Activated naive CD8-positive, alpha-beta T cell treated with anti-CD3 and anti-CD28 coated beads for 36 hours (primary cell): ENCODE measurements at places on chromosomes 2 and 18.
A peak's percentile ranks its signal among the peaks of the same experiment; 100 is the strongest.

GRCh38 chr2:171551836-171552235 lies 29.6 kb downstream of the CYBRD1 start:
- no peak for DNase-seq

DNA sequence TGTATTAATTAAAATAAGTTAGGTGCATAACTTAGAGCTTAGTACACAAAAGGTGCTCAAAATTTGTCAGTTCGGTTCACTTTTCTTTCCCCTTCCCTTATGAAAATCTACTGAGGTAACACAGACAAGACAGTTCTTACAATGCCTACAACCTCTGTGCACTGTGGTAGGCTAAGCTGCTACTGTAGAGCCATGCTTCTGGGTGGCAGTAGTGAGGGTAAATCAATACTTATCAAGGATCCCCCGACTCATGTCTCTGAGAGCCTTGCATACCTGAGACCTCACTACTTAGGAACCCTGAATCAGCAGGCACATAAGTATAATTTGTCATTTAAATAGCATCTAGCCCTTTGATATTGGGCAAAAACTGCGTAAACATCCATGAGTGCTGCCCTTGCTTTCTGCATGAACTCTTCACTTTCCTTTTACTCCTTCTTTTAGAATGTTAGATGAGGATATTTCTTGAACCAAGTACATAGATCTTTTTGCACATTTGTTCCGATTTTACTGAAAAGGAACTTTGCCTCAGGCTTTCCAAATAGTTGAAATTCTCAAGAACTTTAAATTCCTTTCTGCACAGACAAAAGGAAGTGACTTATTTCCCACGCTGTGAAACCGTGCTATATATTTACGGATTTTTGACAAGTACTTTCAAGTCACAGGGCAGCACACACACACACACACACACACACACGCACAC lies 234.4 kb downstream of the TRIB2 start:
- no peak for DNase-seq

DNA sequence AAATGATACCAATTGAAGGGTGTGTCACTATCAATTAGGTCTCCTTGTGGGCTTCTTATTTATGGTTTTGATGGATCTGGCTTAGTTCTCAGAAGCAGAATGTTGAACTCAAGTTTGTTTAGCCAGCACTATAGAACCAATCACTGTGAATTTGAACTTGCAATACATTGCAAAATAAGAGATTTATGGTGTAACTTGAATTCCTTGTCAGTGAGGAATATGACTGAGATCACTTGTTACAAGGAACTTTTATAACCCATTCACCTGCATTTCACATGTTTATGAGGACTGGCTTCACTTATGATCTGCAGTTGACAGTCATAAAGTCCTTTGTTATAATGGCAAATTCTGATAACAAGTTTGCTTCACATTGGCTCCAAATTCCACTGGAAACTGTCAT lies 9.8 kb downstream of the GATA6 start:
- DNase-seq, result no peak

GRCh38 chr2:51027968-51028367 lies 4.0 kb downstream of the NRXN1 start:
- no peak for DNase-seq

GRCh38 chr18:2150566-2150965 lies 420.7 kb downstream of the METTL4 start:
- DNase-seq, result no peak

DNA sequence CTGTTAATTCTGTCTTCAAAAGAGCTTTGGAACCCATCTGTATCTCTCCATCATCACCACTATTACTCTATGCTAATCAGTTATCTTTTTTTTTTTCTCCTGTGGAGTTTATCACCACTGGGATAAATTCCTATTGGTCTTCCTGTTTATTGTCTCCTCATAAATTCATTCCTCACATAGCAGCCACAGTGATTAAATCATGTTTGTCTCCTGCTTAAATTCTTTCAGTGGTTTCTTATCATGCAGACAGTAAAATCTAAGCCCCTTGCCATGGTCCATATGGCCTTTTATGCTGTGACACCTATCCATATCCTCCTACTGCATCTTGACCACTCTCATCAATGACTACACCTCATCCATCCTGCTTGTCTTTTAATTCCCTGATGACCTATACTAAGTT lies 239.8 kb upstream of the ZEB2 start:
- DNase-seq, result no peak

DNA sequence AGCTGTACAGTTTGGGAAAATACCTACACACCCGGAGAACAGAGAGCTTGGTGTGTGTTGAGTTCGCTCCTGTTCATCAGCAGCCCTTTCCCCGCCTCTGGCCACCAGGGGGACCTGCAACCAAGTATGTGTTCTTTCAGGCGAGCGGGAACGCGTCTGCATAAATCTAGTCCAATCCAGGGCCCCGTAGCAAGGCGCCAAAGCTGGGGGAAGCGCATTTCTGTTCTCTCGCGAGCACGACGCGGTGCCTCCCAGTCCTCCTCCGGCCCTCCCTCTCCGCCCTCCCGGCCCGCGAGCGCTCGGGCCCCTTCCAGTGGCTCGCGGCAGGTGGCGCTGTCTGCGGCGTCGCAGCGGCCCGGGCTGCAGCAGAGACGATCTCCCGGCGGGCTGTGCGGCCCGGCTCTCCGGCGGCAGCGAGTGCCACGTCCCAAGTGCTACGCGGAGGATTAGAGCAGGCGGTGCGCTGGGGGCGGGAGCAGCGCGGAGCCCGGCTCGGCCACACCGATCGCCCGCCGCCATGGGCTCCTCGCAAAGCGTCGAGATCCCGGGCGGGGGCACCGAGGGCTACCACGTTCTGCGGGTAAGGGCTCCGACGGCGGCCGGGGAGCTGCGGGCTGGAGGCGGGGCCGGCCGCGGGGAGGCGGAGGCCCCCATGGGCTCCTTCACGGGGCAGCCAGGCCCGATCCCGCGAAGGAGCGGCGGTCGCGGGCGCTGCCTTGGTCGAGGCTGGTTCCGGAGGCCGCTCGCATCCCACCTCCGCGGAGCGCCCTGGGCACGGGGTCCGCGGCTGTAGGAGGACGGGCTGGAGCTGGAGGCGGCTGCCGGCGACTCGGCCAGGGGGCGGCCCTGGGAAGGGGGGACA lies at the start of gene GORASP2:
GORASP2 (plus strand) TSS at position 430 of the 862 bp plus-strand sequence; CDS start at position 518, 88 bp downstream.
- peak; percentile 98 for DNase-seq

DNA sequence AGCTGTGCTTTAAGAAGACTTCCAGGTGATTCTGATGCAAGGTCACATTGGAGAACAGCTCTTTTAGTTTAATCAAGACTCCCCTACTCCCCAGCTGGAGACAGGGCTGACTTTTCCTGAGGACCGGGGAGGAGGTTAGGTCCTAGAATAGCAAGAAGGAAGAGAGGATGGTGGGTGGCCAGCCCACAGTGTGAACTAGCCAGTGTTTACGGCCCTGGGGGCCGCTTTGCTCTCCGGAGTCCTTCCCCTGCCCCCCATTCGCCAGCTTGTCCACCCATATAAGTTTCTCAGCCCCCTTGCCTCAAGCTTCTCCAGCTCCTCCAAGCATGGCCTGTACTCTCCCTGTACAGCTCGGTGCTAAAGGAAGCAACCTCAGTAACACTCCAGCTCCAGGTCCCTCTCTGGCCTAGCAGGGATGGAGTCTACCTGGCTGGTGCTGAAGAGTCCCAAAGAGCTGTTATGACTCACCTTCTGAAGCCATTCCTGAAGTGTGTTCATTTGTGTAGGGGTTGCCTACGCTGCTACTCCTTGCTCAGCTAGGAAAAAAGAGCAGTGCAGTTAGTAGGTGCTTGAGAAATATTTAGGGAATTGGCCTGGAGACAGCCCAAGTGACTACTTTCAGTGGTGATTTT lies 7.9 kb downstream of the INPP4A start:
- no peak for DNase-seq

- no peak for DNase-seq
Measured at GRCh38 chr2:64391940-64392339, 62.0 kb upstream of the LGALSL start.

GRCh38 chr2:161775971-161776370 lies 151.8 kb downstream of the SLC4A10 start:
- no peak for DNase-seq

GRCh38 chr2:218063896-218064295 lies 5.2 kb upstream of the RUFY4 start:
- no peak for DNase-seq

DNA sequence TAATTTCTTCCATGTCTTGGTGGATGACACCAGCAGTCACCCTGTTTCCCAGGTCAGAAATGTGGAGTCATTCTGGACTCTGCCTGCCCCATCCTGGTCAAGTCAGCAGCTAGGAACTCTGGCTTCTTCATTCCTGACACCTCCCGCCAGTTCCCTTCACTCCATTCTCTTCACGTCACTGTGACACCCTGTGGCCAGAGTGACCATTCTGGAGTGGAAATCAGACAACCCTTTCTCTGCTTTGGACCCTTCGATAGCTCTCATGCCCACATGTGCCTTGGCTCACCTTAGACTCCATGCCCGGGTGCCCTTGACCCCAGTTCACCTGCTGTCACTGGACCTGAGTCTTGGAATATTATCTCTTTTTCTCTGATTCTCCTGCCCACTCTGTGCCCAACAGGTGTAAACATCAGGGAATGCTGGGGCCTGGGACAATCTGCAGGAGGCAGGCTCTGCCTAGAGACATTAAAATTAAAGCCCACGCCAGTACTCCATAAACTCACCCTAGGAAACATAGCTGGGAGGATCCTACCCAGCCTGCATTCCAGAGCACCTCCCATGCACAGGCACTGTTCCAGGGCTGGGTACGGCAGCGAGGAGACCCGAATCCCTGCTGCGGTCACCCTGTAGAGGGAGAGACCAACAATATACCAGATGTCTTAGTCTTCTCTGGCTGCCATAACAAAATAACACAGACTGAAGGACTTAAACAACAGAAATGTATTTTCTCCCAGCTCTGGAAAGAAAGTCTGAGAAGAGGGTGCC lies 41.1 kb upstream of the FAHD2A start:
- no peak for DNase-seq

GRCh38 chr2:100422320-100423055 lies 5.0 kb upstream of the CHST10 start:
- no peak for DNase-seq

DNA sequence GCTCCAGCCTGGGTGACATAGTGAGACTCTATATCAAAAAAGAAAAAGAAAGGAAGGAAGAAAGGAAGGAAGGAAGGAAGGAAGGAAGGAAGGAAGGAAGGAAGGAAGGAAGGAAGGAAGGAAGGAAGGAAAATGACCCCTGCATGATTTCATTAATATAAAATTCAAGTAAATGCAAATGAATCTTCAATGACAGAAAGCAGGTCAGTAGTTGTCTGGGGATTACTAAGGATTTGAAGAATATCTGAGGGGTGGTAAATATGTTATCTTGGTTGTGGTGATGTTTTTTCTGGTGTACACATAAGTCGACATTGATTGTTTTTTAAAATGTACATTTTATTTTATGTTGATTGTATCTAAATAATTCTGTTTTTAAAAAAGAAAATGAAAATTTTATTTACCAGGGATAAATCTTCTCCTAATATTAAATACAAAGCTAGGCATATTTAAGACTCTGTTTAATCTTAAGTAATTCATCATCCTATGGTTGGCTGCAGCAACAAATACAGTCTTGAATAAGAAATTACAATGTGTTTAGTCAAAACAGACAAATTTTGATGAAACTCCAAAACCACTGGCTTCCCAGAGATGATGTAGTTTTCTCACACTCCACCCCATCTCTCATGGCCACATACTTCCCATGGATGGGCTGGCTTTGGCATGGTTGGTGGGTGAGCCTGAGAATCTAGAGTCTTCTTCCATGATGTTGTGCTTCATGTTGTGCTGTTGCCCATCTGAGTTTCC lies 314.7 kb upstream of the REG3G start:
- DNase-seq, result no peak

DNA sequence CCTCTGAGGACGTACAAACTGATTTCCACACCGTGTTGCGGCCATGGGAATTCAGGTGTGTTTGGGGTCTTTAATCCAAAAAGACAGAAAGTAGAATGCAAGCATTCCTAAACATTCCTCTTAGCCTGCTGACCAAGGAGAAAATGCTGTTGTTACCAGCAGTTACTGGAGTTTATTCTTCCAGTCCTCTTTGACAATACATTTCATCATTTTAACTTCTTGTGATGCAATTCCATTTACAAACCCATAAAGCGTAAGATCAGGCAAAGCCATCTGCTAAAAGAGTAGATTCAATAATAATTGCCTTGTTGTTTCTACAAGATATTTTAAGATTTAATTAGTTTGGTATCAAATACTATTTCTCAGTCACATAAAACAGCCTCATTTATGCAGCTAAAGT lies 32.7 kb downstream of the SPIRE1 start:
- no peak for DNase-seq

DNA sequence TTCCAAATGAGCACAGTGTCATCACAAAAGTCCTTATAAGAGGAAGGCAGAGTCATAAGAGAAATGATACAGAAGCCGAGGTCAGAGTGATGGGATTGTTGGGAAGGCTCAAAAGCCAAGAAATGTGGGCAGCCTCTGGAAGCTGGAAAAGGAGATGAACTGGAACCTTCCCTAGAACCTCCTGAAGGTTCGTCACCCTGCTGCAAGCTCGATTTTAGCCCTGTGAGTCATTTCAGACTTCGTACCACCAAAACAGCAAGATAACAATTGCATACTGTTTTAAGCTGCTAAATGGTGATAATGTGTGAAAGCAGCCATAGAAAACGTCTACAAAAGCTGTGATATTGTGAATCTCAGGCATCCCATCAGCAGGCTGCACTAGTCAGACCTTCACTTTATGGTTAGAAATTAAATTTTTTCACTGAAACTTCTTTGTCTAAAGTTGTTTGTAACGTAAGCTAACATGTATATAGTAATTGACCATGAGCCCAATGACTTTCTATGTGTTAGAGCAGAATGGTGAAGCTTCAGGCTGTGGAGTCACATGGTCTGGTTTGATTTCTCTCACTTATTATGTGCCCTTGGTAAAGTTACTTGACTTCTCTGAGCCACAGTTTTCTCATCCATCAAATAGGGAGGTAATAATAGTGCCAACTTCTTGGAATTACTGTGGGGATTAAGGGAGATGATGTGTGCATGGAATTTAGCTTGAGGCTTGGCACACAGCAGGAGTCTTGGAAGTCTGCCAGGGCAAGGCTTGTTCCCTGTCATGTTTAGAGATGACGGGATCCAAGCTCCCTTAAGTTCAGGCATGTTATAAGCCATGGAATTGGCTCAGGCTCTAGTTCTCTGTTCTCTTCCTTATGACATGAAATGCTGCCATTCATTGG lies 132.0 kb upstream of the CCDC195 start:
- no peak for DNase-seq

GRCh38 chr18:39025531-39025930 lies 1459.9 kb upstream of the CELF4 start:
- no peak for DNase-seq

DNA sequence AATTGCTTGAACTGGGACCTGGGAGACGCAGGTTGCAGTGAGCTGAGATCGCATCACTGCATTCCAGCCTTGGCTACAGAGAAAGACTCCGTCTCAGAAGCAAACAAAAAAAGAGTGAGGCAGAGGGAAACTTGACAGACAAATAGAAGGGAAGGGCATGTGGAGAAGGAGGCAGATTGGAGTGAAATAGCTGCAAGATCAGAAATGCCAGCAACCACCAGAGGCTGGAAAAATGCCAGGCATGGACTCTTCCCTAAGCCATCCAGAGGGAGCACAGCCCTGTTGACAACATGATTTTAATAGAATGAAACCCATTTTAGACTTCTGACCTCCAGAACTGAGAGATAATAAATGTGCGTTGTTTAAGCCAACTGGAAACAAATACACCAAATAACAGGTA lies 447.2 kb upstream of the SPHKAP start:
- no peak for DNase-seq

- DNase-seq, result no peak
Measured at GRCh38 chr2:45332094-45332493, 279.0 kb downstream of the SRBD1 start.

GRCh38 chr18:23536204-23536603 lies 32.9 kb downstream of the RMC1 start:
- DNase-seq, result no peak
